ENCODE measurements at places on chromosomes 5 and 9. TPM values are rescaled to one million over a fixed set of nuclear protein-coding genes. Genes with fewer than 3 reads are reported as not detected.

DNA sequence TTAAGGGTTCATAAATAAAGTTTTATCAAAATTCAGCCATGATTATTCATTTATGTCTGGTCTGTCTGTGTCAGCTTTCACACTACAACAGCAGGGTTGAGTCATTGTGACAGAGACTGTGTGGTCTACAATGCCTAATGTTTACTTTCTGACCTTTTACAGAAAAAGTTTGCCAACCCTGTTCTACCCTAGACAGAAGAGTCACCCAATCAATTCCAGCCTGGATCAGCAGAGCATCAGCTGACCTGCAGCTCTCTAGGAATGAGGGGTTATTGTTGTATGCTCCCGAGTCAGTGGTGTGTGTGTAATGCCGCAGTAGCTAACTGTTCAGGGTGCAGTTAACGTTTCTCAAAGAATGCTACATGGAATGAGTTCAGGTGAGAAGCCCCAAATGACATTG, 87.3 kb downstream of the HRH2 start:
- DNase-seq = no peak

VCAN gene
- 55.5 TPM for total RNA-seq

SEMA6A gene
- 24.3 TPM for total RNA-seq

GRCh38 chr5:90386099-90386710, 23.4 kb downstream of the CETN3 start:
- no peak for DNase-seq

DNA sequence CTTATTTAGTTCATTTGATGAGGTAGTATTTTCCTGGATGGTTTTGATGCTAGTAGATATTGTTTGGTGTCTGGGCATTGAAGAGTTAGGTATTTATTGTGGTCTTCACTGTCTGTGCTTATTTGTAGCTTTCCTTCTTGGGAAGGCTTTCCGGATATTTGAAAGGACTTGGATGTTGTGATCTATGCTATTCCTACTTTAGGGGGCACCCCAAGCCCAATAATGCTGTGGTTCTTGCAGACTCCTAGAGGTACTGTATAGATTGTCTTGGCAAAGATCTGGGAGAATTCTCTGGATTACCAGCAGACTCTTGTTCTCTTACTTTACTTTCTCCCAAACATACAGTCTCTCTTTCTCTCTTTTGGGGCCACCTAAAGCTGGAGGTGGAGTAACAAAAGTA, 315.7 kb downstream of the MAT2B start:
- DNase-seq = no peak

DNA sequence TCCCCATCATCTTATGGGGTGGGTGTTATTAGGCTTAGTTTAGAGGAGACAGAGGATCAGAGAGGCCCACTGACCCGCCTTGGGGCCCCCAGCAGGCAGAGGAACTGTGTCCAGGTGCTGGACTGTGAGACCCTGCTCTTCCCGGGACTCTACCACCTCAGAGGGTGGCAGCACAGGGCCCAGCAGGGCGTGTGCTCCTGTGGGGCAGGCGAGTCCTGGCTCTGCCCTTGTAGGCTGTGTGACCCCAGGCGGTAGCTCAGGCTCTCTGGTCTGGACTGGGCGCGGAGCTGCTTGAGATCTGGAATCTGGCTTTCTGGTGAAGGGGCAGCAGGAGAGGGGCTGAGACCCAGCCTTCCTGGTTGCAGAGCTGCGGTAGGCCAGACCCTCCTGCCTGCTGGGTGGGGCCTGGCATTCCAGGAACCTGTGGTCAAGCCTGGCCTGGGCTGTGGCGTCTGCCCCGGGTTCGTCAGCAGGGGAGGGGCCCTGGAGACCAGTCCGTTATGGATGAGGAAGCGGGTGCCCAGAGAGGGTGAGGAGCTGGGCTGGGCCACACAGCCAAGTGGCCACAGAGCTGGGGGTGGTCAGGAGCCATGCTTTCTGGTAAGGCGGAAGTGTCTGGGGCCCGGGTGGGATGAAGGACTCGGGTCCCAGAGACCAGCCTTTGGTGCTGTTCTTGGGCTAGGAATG, 46.5 kb downstream of the RXRA start:
- DNase-seq = no peak

CBY3 gene
- not detected for total RNA-seq

POU5F2 gene
- total RNA-seq = 3.9 TPM

GRCh38 chr5:145483212-145483611, 351.9 kb downstream of the PRELID2 start:
- DNase-seq = no peak

PTGDS gene
- total RNA-seq = 1,059 TPM

SLC46A2 gene
- 0.21 TPM for total RNA-seq

WNT8A gene
- not detected for total RNA-seq

GRCh38 chr9:106697390-106697749, 165.6 kb upstream of the ZNF462 start:
- no peak for DNase-seq

DNA sequence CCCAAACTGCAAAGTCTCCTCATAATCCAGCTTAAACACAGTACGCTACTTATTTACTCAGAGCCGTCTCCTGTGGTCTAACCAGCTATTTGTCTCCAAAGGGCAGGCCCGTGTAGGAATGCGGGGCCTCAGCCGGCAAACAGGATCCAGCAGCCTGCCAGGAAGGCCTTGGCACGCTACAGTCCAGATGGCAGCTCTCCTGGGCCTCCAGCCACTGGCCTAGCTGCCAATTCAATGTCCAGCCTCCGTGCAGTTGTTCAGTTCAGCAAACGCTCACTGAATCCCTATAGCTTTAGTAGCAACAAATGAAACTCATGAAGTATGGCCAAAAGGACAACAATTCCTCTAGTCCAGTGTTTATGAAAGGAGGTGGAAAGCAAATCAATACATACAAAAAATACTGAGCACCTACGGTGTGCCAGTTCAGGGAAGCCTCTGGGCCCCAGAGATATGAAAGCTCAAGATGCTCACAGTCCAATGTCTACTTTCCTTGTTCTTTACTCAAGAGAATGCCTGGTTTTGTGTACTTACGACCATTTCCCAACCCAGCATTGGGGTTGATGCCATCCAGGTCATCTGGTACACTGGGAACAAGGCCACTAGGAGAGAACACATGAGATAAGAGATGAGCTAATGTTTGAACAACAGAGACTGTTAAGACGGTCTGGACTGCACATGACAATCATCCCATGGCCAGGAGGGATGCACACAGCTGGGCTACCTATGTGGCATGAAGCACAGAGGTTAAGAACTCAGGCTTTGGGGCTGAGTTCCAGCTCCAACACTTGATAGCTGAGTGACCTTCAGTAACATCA, 8.3 kb downstream of the CDK5RAP2 start:
- no peak for DNase-seq

DNA sequence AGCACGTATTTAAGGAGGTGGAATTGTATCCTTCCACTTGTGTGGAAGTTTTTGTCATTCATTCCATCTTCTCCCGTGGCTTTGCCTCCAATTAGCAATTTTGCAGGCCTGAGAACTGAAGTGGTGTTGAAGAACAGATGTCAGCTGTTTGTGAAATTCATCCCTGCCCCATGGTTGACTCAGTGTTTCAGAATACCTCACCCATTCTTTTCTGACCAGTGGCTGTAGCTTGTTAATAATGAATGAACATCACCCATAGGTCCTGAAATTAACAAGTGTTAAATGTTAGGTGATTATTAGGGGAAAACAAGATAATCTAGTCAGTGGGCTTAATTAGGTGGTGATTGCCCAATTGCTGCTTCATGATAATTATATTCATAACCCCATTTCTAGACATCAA, 11.7 kb downstream of the ZNF462 start:
- no peak for DNase-seq

SPINK4 gene
- not detected for total RNA-seq

DNA sequence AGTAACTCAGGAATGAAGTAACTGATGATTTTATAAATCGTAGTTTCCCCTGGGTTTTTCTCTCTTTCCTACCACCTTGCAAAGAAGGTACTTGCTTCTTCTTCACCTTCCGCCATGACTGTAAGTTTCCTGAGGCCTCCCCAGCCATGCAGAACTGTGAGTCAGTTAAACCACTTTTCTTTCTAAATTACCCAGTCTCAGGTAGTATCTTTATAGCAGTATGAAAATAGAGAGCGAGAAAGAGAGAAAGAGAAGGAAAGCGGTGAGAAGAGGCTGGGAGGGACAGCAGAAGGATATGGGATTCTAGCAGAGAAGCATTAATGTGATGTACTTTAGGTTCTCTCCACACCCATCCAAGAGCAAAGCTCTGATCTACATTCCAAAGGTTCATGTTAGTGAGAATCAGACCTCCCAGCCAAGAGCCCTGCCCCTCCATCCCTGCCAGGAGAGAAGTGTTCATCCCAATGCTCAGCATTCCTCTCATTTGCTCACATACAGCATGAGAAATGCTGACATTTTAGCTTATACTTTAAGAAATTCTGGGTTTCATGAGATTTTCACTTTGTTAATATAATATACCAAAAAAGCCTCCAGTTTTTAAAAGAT, 185.0 kb upstream of the PTGER4 start:
- no peak for DNase-seq

OTP gene
- total RNA-seq = not detected

GRCh38 chr5:142091922-142092321, 16.7 kb upstream of the NDFIP1 start:
- DNase-seq = no peak

All from tibial nerve (tissue), 4 donors.